ENCODE measurements at places on chromosomes 16 and 17. TPM values are rescaled to one million over a fixed set of nuclear protein-coding genes. Genes with fewer than 3 reads are reported as not detected.

Gene TRIM65
- total RNA-seq: 9.8 TPM

DNA sequence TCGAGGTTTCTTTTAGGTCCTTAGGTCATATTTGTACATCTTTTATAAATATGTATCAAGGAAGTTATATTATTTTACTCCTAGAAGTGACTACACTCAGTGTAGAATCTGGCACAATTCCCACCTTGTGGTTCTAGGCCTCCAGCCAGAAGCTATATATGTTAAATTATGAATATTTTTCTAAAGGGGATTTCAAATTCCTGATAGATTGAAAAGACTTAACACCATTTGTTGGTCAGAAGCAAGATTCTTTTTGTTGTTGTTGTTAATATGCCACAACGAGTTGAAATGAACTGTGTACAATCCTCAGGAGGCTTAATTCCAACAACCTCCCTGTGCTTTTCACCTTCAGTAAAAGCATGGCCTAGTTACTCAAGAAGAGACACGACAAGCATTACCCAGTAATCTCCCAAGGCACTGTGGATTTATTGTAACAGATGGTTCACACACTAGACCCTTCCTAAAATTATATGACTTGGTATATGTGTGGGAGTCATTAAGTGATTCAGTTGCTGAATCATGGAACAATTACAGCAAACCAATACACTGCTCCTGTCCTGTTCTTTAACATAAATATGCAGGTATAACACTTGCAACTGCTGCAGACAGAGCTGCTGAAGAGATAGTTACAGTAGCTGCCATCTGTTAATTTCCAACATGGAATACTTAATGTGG, 964.4 kb upstream of the GOT2 start:
- no peak for DNase-seq

Gene KRT28
- total RNA-seq: not detected

DNA sequence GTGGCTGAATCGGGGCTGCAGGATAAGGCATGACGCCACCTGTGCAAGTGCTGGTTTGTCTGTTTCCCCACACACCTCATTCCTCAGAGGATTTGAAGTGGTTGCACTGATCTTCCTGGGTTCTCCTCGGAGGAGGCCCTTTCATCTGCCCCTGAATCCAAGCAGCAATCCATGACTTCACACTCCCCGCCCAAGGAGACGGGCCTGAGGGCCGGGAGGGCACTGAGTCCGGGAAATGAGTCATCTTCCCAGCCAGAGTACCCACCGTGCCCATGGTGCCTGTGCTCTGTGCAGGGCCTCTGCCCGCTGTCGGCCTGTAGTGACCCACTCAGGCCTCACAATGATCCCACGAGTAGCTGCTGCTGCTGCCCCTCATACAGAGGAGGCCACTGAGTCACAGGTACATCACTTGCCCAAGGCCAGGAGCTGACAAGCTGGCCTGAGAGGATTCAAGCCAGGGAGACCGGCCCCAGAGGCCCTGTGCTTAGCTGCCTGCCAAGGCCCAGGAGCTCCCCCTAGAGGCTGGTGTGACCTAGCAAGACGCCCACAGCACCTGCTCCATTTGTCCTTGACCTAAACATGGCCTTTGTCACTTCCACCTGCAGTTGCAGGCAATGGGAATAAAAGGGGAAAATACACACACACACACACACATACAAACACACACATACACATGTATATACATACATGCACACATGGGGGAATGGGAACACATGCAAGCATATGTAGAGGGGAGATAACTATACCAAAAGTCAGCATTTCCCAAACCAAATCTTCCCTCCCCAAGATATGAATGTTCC, 240.0 kb downstream of the C16orf95 start:
- DNase-seq: peak; percentile 56

- DNase-seq: no peak
Observed at GRCh38 chr17:41910701-41911391, 7.9 kb downstream of the ACLY start.

DNA sequence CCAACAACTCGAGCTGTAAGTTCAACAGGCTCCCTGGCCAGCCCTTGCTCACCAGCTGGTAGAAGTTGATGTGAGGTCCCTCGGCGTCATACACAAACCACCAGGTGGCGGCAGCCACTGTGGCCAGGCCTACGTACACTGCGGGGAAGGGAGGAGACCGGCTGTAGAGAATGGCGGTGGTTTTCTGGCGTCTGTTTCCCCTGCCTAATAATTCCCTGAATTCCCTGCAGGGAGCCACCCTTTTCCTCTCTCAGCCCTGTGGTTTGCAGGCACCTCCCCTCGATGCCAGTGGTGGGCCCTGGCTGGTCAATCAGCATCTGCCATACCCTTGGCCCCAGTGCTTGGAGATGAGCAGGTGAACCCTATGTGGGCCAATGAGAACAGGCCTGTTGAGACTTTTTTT, 18.9 kb upstream of the P2RX1 start:
- DNase-seq: peak; percentile 81

DNA sequence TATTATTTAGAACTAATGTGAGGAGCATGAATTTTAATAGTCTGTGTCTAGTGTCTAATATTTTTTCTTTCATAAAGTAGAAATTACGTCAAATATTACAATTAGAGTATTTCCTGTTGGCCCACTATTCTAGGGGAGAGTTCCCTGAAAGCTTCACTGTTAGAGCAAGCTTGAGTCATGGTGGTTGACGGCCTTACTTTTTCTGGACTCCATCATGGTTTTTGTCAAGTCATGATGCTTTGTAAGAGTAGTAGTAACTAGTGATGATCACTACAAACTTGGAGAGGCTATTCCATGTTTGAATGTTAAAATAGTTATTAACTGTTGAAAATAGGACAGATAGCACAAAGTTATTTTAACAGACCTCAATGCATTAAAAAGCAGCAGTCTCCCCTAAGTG, 1.7 kb downstream of the PSMD11 start:
- DNase-seq: no peak

Gene SPN
- 1.3 TPM for total RNA-seq
